Skeletal muscle cell (primary cell): ENCODE measurements at places on chromosomes 7 and 10.

- peak; percentile 96 for DNase-seq
Observed at GRCh38 chr10:99993701-99994689, 15.8 kb downstream of the DNMBP start.

GRCh38 chr7:610141-610530 lies 90.5 kb upstream of the PDGFA start:
- no peak for DNase-seq

DNA sequence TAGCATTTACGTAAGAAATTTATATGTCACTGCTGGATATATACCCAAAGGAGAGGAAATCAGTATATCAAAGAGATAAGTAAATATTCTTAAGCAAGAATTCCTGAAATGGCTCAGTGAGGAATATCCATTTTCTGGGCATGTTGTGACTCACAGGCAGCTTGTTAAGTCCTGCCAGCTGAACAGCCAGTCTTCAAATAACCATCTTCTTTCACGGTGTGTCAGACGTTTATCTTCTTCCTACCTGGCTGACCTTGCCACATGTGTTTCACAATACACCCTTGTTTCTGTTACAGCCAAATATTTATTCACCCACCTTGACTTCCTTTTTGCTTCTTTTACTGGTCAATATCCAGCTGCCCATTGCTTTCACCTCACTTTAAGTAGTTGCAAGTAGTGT lies 648.1 kb downstream of the ANKRD7 start:
- no peak for DNase-seq

DNA sequence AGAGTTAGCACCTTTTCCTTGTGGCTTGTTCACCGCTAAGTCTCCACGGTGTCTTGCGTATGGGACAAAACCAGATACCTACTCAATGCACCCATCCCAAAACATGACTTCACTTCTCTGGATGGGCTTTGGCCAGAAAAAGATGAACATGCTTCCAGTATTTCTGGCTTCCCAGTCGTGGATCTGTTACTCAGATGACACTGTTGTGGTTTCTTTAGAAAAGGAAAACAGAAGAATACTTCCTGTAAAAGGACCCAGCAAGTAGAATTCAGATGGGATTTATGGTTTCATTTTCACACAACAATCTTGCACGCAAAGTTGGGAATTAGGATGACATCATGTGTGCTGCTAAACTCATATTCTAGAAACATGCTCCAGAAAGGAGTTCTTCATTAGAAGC lies 216.7 kb downstream of the ADAM12 start:
- peak; percentile 90 for DNase-seq
